ENCODE measurements at places on chromosomes 4 and X.

GRCh38 chr4:8696369-8697127, 104.0 kb downstream of the CPZ start:
- DNase-seq = no peak

DNA sequence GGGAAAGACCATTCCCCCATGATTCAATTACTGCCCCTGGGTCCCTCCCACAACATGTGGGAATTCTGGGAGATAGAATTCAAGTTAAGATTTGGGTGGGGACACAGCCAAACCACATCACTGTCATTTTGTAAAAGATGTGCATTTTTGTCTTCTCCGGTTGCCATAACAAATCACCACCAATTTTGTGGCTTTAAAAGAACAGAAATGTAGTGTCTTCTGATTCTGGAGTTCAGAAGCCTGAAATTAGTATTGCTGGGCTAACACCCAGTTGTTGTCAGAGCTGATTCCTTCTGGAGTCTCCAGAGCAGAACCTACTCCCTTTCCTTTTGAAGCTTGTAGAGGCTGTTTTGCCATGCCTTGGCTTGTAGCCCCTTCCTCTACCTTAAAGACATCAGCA, 54.1 kb upstream of the DHRSX start:
- DNase-seq = no peak

- DNase-seq = no peak
Observed at GRCh38 chr4:71380788-71381187, 42.0 kb downstream of the SLC4A4 start.

DNA sequence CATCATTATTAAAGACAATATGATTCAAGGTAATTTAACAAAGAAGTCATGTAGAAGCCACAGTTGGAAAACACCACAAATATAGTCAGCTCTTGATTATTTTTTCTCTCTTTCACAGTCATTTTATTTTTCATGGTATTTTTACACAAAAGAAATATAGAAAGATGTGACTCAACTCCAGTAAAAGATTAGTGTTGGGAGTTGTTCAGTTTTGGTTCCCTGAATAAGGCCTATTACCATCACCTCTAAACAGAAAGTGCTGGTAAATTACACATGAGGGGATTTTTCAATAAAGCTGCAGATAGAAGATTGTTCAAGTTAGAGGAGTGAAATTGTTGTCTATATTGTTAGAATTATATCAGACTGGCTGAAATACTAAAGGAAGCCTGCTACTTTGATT, 107.0 kb downstream of the DDIT4L start:
- DNase-seq = no peak

DNA sequence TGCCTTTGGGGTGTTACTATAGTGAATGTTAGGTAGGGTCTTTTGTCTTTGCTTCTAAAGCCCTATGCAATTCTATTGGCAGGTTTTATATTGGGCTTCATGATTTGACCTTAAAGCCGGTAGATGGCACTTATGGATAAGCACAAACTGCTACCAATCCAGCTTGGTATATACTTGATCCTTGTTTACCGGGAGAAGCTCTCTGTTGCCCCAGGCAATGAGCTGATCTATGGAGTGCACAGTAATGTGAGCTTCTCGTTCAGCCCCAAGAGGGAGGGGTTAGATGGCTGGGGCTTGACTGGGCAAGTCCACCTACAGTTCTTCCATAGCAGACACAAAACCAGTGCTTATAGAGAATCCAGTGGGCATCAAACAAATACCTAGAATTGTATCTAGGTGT, 287.2 kb upstream of the CT83 start:
- DNase-seq = no peak

- DNase-seq = no peak
Observed at GRCh38 chr4:129345609-129346008, 249.7 kb downstream of the C4orf33 start.

GRCh38 chr4:112726041-112726440, 89.1 kb downstream of the LARP7 start:
- no peak for DNase-seq

GRCh38 chr4:76488888-76489685, 54.1 kb downstream of the SHROOM3 start:
- DNase-seq = no peak

DNA sequence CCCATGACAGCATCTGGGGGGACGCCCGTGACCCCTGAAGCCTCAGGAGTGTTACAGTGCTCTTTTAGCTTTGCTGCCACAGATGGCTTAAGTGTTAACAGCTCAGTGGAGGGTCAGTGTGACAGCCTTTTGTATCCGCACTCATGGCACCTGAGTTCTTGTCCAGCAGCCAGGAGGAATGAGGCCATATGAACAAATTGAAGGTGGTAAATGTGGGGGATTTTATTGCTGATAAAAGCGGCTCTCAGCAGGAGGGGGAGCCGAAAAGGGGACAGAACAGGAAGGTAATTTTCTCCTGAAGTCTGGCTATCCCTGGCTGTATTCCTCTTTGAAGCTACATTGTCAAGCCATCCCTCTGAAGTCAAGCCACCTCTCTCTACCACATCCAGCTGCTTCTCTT, 441.0 kb downstream of the RAPGEF2 start:
- no peak for DNase-seq

GRCh38 chrX:24506082-24506481, 41.0 kb downstream of the PDK3 start:
- no peak for DNase-seq
